ENCODE measurements at places on chromosomes 16 and 17.

DNA sequence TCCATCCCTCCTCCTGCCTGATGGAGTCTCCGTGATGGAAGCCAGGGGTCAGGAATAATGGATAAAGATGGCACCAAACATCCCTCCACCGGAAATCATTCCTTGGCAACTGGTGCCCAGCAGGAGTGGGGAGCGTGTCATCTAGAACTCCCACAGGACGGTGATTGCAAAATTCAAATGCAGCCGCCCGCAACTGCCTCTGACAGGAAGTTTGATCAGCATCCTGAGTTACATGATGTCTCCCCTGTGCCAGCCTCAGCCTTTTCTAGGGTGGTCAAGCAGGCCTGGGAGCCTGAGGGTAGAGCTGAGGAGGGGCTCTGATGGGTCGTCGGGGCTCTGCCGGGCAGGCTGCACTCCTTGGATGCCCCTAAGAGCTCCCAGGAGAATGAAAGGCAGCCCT, 52.8 kb downstream of the GSG1L start:
- DNase-seq, result no peak

DNA sequence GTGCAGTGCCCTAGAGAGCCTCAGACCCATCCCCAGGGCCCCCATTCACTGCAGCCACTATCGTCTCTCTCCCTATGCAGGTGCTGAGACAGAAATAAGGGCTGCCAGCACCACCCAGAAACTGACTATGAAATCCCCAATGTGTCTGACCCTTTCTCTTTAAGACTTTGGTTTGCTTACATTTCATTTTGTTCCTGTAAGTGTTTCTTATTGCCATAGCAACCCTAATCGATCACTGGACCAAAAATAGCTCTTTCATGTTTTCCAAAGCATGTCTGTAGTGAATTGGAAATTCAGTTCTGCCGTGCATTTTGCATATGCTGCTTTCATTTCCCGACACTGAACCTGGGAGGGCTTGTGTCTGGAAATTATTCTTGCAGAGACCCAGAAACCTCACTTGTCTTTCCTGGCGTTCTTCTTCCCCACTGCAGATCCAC, 148.7 kb upstream of the NOL11 start:
- no peak for DNase-seq

DNA sequence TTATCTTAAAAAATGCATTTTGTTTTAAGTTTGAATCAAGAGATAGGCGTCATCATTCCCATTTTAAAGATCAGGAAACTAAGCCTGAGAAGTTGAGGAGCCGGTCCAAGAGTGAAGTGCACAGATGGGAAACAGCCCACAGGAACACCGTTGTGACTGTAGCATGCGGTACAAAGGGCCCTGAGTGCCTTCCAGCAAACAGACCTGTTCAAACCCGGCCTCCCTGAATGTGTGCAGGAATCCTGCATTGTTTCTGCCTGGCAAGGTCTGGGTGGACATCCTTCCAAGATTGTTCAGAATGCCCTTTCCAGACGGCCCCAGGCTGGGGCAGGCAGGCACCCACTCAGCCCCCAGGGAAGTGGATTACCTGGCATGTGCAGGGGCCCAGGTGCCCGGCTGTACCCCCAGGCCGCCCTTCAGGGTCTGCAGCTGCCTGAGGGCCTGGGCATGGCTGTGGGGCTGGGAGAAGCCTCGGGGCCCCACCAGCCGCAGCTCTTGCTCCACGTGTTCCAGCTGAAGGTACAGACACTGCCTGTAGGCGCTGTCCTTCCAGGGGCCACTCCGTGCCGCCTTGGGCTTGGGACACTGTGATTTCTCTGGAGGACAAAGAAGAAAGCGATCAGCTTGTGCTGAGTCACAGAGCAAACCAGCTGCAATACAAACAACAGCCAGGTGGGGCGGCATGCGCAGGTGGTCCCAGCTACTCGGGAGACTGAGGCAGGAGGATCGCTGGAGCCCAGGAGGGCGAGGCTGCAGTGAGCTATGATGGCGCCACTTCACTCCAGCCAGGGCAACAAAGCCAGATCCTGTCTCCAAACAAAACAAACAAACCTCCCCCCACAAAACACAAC, 45.0 kb upstream of the GCSH start:
- DNase-seq, result no peak

DNA sequence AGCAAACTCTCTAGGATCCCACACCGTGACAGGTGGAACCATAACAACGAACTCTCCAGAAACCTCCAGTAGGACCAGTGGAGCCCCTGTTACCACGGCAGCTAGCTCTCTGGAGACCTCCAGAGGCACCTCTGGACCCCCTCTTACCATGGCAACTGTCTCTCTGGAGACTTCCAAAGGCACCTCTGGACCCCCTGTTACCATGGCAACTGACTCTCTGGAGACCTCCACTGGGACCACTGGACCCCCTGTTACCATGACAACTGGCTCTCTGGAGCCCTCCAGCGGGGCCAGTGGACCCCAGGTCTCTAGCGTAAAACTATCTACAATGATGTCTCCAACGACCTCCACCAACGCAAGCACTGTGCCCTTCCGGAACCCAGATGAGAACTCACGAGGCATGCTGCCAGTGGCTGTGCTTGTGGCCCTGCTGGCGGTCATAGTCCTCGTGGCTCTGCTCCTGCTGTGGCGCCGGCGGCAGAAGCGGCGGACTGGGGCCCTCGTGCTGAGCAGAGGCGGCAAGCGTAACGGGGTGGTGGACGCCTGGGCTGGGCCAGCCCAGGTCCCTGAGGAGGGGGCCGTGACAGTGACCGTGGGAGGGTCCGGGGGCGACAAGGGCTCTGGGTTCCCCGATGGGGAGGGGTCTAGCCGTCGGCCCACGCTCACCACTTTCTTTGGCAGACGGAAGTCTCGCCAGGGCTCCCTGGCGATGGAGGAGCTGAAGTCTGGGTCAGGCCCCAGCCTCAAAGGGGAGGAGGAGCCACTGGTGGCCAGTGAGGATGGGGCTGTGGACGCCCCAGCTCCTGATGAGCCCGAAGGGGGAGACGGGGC, 1.3 kb downstream of the SPN start:
- no peak for DNase-seq

DNA sequence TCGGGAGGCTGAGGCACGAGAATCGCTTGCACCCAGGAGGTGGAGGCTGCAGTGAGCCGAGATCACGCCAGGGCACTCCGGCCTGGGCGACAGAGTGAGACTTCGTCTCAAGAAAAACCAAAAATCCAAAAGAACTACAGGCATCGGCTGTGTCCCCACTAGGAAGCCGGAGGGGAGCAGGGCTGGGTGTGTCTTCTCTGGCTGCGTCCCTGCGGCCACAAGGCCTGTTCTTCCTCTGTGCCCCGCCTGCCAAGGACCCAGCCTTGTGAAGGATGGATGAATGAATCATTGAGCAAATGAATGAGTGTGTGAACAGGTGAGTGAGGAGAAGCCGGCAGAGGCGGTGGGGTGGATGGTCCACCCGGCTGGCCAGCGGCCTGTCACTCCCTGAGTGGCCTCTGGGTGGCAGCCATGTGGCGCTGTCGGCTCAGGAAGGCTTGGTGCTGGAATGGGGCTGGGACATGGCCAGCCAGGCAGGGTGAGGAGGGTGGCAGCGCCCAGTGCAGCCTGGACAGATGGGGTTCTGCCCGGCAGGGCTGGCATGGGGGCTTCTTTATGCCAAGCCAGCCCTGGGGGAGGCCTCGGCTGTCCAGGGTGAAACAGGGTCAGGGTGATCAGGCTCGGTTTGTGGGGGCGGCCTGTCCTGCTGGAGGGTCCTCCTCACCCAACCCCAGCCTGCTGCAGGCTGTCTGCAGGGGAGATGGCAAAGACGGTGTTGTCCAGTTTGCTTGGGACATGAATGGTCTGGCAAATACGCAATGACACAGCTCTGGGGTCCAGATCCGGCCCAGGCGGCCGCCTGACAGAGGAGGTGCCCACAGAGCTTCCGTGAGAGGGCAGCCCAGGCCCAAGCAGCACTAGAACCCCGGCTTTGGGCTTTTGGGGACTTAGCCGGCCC, 21.7 kb downstream of the SLC25A10 start:
- no peak for DNase-seq

GRCh38 chr16:86683441-86684194, 105.3 kb downstream of the FOXL1 start:
- no peak for DNase-seq

- no peak for DNase-seq
Observed at GRCh38 chr17:73157521-73157890, 7.3 kb upstream of the SSTR2 start.

DNA sequence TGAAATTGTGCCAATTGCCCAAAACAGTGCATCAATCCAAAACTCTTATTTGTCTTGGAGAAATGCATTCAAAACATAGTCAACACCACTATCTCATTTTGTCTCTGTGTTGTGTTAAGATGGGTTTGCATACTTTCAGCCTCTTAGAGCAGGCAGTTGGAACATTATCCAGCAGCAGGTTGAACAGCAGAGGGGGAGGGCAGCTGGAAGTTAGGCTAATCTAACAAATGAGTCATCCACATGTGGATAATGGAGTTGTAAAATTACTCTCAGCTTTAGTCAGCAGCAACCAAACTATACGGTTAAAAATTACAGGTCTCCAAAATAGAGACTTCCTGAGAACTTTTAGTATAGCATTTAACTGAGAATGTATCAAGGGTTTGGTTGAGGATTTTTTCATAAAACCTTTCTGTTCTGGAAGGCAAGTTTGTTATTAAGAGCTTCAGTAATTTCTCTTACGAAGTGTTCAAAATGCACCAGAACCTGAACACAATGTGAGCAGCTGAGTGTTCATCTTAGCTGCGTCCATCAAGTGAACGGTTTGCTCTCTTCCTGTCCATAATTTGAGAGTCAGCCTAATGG, 46.3 kb downstream of the PRKCA start:
- peak; percentile 27 for DNase-seq

DNA sequence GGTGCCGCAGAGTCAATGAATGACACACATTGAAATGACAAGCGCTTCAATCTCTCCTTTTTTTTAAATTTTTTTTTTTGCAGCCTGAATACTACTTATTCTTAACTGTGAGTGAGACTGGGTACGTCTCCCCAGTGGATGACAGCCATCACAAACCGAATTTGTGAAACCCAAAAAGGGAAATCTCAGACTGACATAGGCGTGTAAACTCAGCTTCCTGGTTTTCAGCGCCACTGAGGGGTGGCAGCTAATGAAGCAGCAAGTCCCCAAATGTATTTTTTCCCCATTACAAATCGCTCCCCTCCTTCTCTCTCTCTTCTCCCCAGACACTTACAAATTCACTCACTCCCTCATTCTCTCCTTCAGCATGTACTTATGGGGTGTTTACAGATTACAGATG, 196.0 kb downstream of the MAF start:
- no peak for DNase-seq

- DNase-seq, result no peak
Observed at GRCh38 chr17:8056232-8056975, 17.5 kb downstream of the ALOX15B start.

- DNase-seq, result no peak
Observed at GRCh38 chr16:56856876-56857447, 8.0 kb upstream of the SLC12A3 start.

- DNase-seq, result no peak
Observed at GRCh38 chr17:3639981-3640596, 3.5 kb downstream of the CTNS start.

DNA sequence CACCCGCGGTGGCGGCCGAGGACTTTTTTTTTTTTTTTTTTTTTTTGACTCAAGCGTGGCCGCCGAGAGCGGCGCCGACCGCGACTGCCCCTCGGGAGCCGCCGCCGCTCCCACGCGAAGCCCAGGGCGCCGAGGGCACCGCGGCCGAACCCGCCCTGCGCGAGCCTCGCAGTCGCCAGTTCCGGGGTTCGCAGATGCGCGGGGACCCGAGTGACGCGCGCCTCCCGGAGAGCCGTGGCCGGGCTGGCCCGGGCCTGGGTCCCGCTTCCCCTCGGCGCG, 1.1 kb downstream of the METRNL start:
- no peak for DNase-seq

DNA sequence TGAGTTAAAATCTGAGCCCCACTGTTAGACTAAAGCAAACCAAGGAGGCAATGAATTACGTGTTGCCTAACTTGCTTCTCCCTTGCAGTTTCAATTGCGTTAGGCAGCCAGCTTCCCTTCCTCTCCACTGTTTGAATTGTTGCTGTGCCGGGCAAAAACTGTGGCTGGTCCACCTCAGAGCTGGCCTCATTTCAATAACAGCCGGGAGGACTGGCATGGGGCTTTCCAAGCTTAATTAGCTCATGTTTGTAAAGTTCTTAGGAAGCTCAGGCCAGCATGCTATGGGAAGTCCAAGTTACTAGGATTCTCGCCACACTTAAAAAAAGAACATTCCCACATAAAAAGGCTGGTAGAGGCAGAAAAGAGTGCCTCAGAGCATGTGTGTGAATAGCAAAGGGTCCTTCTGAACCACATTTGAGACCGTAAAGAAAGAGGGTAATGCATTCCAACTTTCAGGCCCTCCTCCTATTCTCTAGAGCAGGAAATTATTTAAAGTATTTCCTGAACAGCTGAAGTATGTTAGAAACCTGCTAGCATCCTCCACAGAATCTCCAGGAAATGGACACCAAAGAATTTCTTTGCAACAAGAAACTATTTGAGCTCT, 79.0 kb upstream of the SMURF2 start:
- no peak for DNase-seq

DNA sequence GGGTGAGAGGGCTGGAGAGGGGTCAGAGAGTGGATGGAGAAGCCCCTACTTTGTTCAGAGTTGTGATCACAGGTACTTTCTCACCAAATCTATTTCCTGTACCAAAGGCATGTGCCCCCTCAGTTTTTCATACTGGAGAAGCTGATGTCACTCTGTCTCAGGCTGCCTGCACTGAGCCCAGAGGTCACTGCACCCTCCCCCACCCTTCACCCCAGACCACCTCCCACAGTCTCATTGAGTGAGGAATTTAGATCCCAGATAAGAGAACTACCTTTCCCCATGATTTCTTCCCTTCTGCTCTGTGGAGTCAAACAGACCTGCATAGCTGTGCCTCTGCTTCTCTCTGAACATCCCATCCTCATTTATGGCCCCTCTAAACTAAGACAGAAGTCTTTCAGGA, 140.0 kb upstream of the IRX6 start:
- DNase-seq, result no peak
